ENCODE measurements at places on chromosomes 12 and 14.

GRCh38 chr14:54299410-54300363, 97.1 kb upstream of the CDKN3 start:
- no peak for DNase-seq

GRCh38 chr14:61101803-61102548, 120.9 kb downstream of the SLC38A6 start:
- DNase-seq: no peak

- no peak for DNase-seq
Observed at GRCh38 chr12:62846491-62846890, 88.5 kb downstream of the PPM1H start.

DNA sequence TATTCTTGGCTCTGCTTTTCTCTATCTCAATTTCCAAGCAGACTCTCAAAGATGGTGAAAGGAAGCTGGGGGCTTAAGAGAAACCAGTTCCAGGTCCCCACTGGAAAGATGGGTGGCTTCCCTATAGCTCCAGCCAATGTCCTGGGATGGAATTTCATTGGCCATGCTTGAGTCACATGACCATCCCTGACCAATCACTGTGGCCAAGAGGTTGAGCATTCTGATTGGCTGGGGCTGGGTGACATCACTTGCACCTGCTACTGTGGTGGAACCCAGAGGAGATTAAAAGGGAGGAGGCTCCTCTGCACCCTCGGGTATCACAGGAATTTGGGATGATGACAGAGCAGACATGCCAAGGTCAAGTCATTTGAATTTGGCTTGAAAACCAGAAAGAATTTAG, 436.5 kb downstream of the TMEM132D start:
- DNase-seq: no peak

- DNase-seq: no peak
Observed at GRCh38 chr12:94851396-94852028, 152.0 kb downstream of the NDUFA12 start.

- no peak for DNase-seq
Observed at GRCh38 chr12:111976291-111976690, 36.7 kb downstream of the TMEM116 start.

- no peak for DNase-seq
Observed at GRCh38 chr14:64861916-64862315, 17.8 kb downstream of the SPTB start.

GRCh38 chr12:71321531-71321930, 118.1 kb upstream of the LGR5 start:
- DNase-seq: no peak

GRCh38 chr12:19282133-19282699, 152.7 kb downstream of the PLEKHA5 start:
- no peak for DNase-seq

DNA sequence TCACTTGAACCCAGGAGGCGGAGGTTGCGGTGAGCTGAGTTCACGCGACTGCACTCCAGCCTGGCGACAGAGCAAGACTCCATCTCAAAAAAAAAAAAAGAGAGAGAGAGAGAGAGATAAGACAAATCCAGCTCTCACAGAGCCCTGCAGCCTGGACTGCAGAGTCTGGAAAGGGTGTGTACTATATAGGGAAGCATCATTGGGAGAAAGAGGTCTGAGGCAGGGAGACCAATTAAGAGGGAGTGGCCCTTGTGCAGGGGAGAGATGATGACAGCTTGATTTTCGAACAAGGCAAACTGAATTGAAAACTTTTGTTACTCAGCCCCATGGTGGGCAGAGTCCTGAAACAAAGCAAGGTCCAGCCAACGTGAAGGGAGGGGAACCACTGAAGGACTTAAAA, 116.2 kb downstream of the CCDC60 start:
- no peak for DNase-seq

DNA sequence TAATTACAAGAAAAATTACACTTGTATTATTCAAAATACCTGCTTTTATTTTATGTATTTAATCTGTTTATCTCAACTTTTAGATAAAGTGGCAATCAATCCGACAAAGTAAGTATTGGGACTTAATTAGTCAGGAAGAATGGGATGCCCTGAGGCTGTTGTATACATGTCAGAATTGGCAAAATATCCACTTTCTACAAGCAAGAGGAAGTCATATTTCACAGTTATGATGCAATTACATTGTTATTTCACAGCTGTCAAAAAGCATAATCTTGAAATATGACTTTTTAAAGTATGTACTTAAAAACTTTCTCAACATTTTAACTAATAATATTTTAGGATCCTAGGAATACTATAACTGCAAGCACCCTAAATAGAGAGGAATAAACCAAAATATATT, 357.1 kb upstream of the MGAT4C start:
- DNase-seq: no peak

DNA sequence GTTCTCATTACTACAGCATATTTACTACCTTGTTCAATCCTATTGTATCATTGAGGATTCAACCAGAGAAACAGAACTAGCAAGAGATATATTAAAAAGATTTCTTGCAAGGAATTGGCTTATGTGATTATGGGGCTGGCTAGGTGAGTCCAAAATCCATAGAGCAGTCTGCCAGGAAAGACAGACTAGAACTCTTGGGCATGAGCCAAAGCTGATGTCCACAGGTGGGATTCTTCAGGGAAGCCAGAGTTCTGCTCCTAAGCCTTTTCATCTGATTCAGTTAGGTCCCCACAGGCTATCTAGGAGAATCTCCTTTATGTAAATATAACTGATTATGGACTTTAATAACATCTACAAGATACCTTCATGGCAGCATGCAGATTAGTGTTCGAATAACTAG, 26.0 kb downstream of the PELI2 start:
- no peak for DNase-seq

DNA sequence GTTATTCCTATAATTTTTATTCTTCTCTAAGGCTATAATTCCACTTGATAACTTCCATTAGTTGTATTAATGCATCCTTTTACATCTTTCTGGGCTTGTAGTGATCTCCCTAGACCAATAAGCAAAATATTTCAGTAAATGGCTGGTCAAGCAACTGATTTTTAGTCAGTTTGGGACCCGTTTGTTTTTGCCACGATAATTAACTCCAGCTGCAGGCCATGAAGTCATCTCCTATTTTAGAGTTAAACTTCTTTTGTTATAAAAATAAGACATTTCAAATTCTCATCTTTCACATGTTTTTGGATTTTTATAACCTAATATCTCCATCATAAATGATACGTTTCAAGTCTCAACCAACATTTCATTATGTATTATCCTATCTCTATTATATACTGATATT, 49.4 kb downstream of the MAGOHB start:
- DNase-seq: no peak
